ENCODE measurements at places on chromosomes 7 and 10.

GRCh38 chr7:148700661-148701064, 2.0 kb downstream of the CUL1 start:
- no peak for DNase-seq

DNA sequence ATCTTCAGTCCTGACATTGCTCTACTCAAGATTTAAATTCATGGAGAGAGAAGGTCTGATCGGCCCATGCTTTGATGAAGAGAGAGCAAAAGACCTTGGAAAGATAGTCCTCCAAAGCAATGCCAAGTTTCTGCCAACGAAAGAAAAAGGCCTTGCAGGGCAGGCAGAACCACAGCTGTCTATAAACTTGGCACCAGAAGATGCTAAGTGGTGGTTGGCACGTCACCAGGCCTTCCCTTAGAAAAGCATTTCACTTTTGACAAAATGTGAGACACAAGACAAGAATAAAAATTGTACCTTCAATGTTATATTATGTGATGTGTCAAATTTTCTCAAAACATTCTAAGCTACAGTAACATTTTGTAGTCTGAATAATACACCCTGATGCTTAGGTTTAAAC, 42.0 kb upstream of the FGFR2 start:
- no peak for DNase-seq

DNA sequence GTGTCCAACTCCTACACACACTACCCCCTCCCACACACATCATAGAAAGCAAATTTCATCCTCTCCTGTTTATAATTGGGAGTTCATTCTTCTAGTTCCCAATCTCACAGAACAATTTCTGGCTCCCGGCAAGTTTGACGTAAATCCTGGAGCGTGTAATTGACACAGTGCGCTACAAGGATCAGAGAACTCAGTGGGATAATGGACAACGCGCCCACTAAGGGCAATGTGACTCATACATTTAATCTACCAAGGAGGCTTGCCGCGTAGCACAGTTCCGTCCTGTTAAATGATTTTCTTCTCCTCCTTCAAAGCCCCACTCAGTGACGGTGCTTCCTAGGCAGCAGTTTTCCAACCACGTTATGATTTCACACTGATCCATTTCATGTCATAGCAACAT, 277.6 kb downstream of the SFMBT2 start:
- no peak for DNase-seq

GRCh38 chr7:24025094-24025493, 258.9 kb upstream of the NPY start:
- no peak for DNase-seq

DNA sequence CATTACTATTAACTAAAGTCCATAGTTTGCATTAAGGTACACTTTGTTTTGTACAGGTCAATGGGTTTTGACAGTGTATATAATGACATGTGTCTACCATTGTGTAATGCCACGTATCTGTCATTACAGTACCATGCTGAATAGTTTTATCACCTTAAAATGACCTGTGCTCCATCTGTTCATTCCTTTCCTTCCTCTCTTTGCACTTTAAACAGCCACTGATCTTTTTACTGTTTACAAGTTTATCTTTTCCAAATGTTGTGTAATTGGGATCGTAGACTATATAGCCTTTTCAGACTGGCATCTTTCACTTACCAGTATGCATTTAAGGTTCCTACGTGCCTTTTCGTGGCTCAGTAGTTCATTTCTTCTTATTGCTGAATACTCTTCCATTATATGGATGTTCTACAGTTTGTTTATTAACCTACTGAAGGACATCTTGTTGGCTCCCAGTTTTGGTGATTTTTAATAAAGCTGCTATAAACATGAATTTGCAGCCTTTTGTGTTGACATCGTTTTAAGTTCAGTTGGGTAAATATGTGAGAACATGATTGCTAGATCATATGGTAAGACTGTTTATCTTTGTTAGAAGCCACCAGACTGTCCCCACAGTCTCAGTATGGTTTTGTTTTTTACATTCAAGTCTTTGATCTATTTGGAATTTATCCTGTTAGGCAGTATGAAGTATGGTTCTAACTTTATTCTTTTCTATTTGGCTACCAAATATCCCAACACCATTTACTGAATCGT, 24.7 kb downstream of the STAM start:
- DNase-seq = no peak

- no peak for DNase-seq
Measured at GRCh38 chr7:16323313-16323712, 98.0 kb downstream of the CRPPA start.

DNA sequence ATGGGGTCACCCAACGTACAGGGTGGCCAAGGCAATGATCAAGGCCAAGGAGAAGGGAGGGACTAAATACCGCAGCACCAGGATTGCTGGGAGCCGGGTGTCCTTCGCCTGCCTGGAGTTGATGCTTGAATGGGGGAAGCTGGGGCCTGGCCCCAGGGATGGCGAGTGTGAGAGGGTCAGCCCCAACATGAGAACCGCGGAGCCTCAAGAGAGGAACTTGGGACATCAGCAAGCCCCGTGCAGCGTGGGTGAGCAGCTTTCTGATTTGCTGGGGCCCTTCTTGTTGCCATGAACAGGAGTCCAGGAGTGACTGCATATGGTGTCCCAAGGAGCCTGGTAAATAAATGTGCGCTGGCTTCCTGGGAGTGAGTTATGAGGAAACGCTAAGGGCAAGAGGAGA, 72.8 kb upstream of the PITRM1 start:
- no peak for DNase-seq

DNA sequence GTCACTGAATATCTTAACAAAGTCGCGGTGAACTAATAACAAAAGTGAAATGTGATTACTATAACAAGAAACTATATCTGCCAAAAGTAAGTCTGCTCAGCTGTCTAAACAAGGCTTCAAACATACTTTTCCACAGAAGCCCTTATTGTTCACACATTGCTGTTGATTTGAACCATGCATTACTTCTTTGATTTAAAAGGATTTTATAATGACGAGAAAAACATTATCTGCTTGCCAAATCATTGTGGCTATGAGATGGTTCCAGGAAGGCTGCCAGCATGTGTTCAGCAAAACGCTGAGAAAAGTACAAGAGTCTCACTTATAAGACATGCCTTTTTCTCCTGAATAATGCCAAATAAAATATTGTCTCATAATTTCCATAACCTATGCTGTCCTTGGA, 24.4 kb downstream of the RNF133 start:
- DNase-seq = no peak

GRCh38 chr10:44065788-44066526, 318.9 kb downstream of the CXCL12 start:
- DNase-seq = no peak

DNA sequence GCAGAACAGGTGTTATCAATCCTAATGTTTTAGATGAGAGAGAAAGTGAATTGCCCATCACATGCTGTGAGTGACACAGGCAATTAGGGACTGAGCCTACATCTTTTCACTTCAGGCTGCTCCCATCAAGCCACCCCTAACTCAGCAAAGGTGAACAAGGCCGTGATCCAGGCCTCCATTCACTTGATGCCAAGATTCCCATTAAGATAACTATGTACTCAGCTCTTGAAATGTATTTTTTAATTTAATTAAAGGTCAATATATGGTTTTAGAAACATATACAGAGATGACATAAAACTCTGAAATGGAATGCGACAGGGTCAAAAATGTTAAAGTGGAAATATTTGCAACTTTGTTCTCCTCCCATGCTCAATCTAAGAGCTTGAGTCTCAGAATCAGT, 27.9 kb upstream of the UBE2H start:
- DNase-seq = no peak

- DNase-seq = no peak
Measured at GRCh38 chr10:96250349-96250748, 21.0 kb downstream of the BLNK start.

GRCh38 chr7:37633048-37633447, 50.5 kb upstream of the GPR141 start:
- no peak for DNase-seq

DNA sequence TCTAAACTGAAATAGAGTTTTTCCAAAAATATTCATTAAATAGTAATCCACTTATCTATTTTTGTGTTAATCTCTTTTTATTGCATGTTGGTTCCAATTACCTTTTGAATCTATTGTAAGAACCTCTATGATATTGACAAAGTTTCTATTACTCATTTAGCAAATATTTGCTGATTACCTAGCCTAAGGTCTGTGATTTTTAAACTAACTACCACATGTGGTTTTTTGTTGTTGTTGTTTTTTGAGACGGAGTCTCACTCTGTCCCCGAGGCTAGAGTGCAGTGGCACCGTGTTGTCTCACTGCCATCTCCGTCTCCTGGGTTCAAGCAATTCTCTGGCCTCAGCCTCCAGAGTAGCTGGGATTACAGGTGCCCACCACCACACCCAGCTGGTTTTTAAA, 2.0 kb upstream of the ASB13 start:
- no peak for DNase-seq

DNA sequence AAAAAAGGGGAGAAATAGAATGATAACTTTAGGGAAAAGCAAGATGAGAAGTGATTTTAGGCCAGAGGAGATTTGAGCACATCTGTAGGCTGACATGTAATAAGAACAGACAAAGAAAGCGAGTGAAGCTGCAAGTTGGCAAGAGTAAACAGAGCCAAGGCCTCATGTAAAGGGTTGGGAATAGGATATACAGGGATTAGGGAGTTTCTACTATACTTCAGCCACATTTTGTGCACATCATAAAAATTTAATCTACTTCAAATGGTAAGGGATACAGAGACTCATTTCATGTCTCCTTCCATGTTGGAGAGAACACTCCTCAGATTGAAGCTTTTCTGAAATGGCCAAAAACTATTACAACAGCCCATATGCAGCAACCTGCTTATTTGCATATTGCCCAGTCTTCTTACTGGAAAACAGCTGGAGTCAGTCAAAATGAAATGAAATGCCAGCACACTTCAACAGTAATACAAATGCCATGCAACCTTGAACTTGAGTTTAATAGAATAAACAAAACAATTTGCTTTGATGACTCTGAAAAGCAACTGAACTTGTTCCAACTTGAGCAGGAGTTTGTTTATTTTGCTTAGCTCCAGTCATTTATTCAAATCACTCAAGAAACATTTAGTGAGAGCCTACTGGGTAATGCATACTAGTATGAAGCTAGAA, 49.9 kb downstream of the NRCAM start:
- no peak for DNase-seq

- DNase-seq = no peak
Measured at GRCh38 chr10:62237966-62238365, 30.7 kb downstream of the RTKN2 start.

GRCh38 chr10:43926875-43927406, 278.3 kb upstream of the ZNF32 start:
- no peak for DNase-seq

DNA sequence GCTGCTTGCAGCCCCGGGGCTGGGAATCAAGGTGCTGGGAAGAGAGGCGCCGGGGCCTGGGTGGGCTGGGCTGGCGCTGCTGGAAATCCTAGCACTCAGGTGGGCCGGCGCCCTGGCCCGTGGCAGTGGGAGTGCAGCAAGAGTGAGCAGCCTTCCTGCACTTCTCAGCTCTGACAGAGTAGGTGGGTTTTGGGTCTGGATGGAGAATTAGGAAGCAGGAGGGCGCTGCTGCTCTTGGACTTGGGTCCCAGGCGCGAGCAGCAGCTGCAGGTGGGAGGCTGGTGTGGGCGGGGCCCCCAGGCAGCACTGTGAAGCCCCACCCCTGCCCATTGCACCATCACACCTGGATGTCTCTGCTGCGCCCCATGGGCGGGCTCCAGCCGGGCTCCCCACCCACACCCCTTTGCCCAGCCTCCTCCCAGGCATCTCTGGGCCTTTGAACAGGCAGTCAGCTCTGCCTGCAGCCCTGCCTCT, 6.0 kb downstream of the BRI3 start:
- DNase-seq = no peak

DNA sequence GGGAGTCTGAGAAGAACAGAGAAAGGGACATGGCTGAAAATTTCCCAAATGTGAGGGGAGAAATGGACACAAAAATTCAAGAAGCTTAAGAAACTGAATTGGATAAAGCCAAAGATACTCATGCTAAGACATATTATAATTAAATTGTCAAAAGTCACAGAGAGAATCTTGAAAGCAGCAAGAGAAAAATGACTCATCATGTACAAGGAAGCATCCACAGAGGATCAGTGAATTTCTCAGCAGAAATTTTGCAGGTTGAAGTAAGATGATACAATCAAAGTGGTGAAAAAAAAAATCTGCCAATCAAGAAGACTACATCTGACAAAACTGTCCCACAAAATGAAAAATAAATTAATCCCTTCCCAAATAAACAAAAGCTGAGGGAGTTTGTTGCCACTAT, 56.8 kb downstream of the MPP7 start:
- DNase-seq = no peak

GRCh38 chr10:81251457-81252115, 623.4 kb upstream of the NRG3 start:
- DNase-seq = no peak

GRCh38 chr7:90706072-90706716, 110.1 kb downstream of the CDK14 start:
- DNase-seq = peak; percentile 2

- DNase-seq = no peak
Measured at GRCh38 chr7:131087756-131088658, 239.7 kb upstream of the MKLN1 start.

- peak; percentile 50 for DNase-seq
Measured at GRCh38 chr7:13155188-13155587, 467.8 kb downstream of the ARL4A start.

DNA sequence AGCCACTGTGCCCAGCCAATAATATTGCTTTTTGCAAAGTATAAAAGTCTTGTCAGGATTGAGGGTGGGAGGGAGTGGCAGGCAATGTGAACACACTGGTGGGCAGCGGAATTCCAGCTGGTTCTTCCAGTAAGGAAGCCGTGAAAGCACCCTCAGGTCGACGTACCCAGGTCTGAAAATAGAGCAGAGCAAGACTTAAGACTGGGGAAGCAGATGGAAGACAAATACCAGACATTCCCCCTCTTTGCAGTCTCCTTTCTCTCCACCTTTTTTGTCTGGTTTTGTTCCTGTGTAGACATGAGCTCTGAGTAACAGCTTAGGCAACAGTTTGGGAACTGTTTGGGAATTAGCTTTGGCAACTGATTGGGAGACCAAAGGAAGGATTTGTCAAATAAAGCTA, 17.6 kb upstream of the CSTF2T start:
- no peak for DNase-seq
